ENCODE measurements at places on chromosomes 2 and 18.

DNA sequence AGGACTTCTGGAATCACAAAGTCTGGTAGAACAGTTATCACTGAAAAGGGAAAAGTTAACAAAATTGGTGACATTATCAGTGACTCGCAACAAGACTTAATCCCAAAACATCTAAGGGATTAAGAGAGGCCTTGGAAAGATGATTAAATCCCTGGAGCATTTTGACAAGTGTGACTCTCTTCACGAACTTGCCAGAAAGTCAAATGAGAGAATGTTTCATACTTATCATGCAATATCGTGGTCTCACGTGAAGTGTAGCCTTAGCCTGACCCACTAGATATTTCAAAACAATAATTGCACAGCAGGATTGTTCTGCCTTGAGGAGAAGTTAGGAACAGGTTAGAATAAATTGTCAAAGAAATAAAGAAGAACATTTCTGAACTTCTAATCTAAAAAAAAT, 104.5 kb downstream of the COL6A3 start:
- DNase-seq, result no peak

GRCh38 chr2:34254272-34254878, 655.3 kb upstream of the FAM98A start:
- DNase-seq, result no peak

DNA sequence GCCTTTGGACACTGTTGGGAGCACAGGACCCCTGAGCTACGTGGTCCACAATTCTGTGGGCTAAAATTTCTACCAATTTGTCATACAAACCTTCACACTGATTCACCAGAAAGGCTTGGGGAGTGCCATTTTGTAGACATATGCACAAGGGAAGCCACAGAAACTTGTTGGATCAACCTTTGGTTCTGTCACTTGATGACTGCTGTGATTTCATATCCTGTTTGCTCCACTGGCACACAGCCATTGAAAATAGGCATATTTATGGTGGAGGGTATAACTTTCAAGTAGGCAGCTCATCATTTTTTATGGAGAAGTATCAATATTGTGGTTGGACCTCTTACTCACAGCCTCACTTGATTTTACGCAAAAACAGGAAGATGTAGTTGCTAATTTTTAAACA, 10.5 kb downstream of the NAPG start:
- DNase-seq, result no peak

DNA sequence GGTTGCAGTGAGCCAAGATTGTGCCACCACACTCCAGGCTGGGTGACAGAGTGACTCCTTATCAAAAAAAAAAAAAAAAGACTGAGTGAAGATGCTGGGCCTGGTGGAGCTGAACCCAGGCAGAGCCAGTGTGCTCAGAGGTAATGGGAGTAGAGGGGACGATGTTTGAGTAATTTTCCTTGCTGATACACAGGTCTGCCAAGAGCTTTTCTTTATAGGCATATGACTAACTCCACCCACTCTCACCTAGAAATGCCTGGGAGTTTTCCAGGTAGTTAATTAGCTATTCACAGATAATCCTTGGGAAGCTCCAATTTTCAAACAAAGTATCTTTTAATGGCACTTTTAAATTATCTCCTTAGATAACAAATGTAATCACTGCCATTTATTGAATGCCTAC, 33.4 kb upstream of the ACSL3 start:
- no peak for DNase-seq

- peak; percentile 34 for DNase-seq
These were observed 140.0 kb downstream of the MEIS1 start for GRCh38 chr2:66574701-66575624.

DNA sequence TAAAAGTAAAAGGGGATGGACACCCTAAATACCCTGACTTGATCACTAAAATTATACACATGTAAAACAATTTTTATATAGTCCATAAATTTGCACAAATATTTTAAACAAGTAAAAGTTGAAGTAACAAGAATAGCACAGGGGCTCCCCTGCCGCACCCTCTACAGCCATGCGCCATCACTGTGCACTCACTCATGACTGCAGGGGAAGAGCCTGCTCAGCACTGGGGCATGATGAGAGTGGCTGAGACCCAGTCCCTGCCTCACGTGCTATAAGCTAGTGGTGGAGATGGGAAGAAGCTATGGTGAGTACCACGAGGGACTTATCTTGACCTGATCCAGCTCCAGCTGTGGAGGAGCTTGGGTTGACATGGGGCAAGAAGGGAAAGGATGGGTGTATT, 46.9 kb upstream of the MYO1B start:
- DNase-seq, result no peak

- DNase-seq, result no peak
These were observed 135.5 kb upstream of the ZSWIM2 start for GRCh38 chr2:186984481-186984880.

GRCh38 chr2:219302412-219302968, 6.7 kb downstream of the PTPRN start:
- no peak for DNase-seq

DNA sequence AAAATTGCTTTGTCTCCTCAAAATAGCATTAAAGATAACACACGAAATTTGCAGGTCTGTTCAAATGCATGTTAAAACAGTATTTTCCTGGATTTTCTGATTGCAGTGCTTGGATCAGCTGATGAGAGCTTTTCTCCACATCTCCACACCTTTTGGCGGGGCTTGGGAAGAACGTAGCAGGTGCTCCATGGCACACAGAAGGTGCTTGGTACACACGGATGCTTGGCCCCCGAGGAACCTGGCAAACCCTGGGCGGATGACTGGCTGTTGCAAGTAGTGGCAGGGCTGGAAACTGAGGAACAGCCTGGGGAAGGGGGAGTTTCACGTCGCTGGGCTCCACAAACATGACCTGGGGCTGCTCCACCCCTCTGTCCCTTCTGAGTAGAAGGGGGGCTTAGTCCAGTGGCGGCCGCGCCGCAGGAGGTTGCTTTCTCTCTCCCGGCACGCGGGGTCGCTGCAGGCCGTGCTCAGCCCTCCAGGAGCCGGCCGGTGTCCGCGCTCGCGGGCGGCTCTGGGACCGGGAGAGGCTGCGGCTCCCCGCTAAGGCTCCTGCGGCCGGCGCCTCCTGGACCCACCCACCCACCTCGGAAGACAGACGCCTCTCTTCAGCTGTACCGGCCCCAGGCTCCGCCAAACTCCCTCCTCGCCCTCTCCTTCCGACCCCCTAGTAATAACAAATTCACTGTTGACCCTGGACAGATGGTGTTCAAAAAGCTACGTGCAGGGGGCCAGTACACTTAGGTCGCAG, 69.3 kb downstream of the MARCO start:
- DNase-seq, result peak; percentile 58

DNA sequence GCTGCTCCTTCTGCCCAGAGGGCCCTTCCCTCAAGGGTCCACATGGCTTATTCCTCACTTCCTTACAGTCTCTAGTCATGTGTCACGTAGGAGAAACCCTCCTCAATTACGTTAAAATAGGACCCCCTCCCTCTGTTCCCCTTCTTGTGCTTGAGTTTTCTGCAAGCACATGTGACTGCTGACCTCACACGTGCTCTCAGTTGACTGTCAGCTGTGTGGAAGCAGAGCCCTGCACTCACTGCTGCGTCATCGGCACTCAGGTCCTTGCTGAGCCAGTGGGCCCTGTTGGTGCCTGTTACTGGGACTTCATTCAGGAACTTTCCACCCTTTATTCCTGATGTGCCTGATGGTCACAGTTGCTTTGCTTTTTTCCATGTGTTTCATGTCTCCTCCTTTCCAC, 11.1 kb downstream of the ATG16L1 start:
- DNase-seq, result no peak

DNA sequence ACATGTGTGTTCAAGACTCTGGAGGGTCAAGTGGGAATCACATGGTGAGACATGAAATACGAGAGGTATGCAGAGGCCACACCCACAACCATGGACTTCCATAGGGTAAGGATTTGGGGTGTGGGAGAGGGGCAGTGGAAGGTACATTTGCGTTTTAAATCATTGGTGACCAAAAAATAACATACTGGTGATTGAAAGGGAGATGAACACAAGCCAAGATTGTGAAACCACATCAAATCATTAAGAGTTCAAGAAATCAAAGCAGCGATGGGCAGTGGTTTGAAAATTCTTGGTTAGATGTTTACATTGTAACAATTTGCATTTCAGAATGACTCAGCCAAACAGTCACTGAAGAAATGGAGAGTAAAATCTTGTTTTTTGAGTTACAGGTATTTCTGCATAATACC, 1.9 kb upstream of the CABYR start:
- DNase-seq, result no peak

- DNase-seq, result no peak
These were observed 20.1 kb downstream of the TPGS2 start for GRCh38 chr18:36808681-36809080.

DNA sequence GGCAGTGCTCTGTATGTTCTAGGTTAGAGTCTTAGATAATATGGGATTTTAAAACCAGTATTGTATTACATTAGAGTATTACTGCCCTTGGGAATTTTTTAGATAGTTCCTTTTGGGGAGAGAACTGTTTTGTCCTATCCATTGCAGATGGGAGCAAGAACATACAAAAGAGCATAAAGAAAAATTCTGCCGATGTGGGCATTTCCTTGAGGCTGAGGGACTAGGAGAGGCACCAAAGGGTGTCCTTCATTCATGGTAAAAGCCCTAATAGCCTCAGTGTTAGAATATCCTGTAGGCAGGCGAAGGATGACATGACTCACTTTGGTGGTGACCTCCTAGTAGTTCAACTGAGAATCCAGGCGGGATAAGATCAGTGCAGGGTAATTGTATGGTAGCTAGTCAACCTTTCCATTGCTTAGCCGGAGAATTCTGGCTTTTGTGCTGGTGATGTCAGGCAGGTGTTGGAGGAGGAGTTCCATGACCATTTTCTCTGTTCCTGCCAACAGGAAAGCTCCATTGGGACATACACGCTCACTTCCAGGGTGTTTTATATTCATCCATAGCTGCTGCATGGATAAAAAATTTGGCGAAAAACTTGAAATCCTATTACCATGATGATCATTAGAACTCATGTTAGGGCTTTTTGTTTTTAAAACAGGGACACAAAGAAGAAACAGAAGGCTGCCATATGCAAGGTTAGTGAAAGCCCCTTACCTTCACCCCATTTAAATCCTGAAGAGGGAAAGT, 28.1 kb downstream of the EPAS1 start:
- DNase-seq, result no peak

DNA sequence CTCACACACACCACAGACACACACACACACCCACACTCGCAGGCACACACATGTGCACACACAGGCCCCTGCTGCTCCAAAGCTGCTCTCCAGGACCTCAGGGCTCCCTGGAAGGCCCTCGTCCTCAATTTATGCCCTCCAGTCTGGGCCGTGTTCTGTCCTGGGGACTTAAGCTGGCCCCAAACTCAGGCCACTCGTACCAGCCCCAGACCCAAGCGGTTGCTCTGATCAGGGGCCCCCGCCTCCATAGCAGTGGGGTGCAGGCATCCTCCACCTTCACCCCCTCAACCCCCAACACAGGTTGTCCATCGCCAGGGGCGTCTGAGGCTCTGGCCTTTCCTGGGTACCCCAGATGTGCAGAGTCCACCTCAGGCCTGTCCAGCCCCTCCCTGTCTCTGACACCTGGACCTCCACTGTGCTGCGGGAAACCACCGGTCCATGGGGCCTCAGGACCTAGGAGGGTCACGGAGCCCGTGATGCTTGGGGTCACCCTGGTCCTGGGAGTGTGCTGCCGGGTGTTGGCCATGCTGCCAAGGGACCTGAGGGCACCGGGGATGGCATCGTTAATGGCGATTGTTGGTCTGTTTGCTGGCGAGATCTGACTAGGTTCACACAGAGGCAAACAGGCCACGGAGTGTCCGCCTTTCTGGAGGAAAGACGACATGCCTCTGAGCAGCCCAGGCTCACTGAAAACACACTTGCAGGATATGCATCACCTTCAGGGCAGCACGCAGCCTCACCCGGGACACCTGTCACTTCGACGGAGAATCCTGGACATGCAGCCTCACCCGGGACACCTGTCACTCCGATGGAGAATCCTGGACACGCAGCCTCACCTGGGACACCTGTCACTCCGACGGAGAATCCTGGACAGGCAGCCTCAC, 155.6 kb downstream of the NDUFA10 start:
- no peak for DNase-seq
